ENCODE measurements at places on chromosomes 1 and 21.

DNA sequence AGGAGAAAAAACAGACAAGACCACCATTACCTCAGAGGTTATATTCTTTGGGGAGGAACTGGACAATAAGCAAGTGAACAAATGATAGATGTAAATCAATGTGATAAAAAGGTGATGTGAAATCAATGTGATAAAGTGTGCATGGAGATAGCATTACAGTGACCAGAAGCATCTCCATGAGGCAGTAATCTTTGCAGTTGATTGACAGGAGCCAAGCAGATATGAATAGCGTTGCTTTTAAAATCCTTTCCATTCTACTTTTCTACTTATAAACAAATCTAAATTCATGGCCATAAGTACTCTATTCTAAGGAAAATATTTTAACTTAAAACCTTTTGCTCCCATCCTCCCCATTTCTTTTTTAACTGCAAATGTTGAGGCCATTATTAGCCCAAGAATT, 2.8 kb upstream of the H3-3A start:
- no peak for ATAC-seq

DNA sequence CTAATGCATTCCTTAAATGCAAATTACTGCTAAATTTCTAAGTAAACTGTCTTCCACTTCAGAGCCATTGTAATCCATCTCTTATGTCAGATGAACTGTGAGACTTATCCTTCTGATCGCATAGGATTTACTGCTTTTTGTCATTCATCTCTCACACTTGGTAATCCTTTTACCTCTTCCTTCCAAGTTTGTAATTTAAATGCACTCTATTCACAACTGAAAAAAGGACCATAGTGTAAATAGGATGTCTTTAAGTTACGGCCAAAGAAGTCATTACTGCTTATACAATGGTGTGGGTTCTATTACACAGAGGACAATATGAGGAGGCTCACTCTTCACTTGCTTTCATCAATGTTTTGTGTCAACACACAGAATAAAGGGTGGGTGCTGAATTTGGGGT, 393.3 kb downstream of the PTBP2 start:
- ATAC-seq = no peak

DNA sequence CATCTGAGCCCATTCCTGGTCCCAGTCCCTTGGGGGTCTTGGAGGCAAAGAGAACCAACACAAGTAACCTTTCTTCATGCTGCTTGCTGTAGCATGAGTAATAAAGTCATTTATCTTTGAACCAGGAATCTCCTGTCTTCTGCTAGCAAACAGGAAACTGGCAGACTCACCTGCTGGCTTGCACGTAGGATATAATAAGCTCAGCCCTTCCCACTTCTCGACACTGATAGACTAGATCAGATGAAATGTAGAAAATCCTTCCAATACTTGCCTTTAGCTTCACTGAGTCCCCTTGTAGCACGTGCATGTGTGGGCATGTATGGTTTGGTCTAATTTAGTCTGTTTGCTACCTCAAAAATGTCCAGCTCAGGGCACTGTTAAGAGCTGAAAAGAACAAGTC, 6.5 kb upstream of the TFF2 start:
- no peak for ATAC-seq

DNA sequence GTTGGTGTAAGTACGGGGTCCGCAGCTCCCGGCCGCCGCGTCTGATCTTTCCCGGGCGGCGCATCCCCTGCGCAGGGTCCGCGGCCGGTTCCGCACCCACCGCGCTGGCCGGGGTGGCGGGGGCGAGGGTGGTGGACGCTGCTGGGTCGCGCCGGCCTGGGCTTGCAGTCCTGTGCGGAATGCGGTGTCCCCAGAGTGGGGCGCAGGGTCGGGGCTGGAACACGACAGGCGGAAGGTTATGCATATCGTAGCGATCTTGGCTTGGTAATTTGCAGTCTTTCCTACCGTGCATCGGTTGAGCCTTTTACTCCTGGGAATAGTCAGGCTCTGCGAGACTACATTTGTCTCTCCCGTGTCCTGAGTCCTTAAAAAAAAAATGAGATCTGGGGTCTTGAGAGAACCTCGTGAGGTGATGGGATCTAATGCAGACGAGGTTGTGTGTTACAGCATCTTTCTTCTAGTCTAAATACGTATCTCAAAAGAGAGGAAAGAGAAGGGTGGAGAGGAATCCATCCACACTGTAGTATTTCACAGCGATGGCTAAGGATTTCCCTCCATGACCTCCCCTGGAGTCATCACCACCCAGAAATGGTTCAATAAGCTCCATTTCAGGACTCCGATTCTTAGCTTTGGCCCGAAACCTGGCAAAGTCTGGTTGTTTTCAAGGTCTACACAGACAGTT, 572 bp downstream of the ATP1B1 start:
- ATAC-seq = no peak

DNA sequence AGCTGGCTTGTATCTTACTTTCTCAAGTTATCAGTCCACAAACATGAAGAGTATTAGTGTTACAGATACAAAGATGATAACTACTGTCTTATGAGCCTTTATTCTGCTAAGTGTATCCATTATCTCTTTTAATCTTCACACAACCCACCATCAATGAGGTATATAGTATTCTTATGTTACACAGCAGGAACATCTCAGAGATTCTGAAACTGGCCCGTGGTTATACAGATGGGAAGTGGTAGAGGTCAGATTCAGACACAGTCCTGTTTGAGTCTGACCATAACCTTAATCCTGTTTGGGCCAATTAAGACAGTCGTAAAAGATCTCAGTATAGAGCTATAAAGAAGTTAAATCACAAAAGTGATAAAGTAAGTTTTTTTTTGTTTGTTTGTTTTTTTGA, 5.1 kb upstream of the TMEM269 start:
- no peak for ATAC-seq

- ATAC-seq = no peak
Measured at GRCh38 chr1:173113015-173113741, 62.4 kb upstream of the TNFSF18 start.

- no peak for ATAC-seq
Measured at GRCh38 chr1:161771161-161771560, 5.0 kb downstream of the ATF6 start.

GRCh38 chr21:45105906-45106485, 31.6 kb downstream of the ADARB1 start:
- ATAC-seq = no peak

GRCh38 chr1:13549521-13549920, 34.1 kb upstream of the PDPN start:
- ATAC-seq = no peak

- ATAC-seq = no peak
Measured at GRCh38 chr21:25925936-25926335, 191.2 kb downstream of the GABPA start.

- no peak for ATAC-seq
Measured at GRCh38 chr1:89286549-89287180, 14.0 kb upstream of the GBP5 start.

DNA sequence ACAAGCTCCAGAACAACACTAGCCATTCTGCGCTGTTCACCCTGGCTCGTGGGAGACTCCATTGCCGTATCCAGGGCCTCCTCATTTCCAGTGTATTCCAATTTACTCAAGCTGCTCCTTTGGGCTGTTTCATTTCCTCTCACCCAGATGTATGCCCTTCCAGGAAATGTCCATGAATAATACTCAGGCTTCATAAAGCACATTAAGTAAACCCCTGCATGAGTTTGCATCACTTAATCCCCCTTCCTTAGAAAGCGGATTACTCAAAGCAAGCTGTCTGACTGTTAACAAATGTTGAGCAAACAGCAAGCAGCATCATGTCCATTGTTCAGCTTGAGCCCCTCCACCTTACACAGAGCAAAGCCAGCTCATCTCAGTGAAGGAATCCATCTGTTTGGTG, 403.6 kb upstream of the PBX1 start:
- peak; percentile 70 for ATAC-seq

GRCh38 chr21:36166705-36167104, 10.1 kb downstream of the DOP1B start:
- no peak for ATAC-seq

- ATAC-seq = no peak
Measured at GRCh38 chr1:201096977-201097856, 15.0 kb downstream of the CACNA1S start.

DNA sequence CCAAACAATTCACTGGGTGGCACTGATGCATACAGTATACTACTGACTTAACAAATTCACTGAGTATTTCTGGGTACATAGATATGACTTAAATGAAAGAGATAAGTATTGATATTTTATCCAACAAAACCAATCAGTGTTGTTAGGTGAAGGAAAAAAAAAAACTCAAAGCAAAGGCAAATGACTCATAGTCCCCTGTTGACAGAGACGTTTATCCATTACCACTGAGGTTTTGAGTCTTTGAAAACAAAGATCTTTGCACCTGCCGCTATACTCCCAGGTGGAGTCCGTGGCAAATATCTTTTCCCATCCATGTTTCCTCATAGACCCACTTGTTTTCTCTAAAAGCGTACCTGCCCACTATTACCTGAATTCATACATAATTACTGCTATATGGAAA, 18.4 kb downstream of the DYNLT5 start:
- ATAC-seq = no peak

- ATAC-seq = no peak
Measured at GRCh38 chr21:34730194-34730593, 61.4 kb downstream of the CLIC6 start.

DNA sequence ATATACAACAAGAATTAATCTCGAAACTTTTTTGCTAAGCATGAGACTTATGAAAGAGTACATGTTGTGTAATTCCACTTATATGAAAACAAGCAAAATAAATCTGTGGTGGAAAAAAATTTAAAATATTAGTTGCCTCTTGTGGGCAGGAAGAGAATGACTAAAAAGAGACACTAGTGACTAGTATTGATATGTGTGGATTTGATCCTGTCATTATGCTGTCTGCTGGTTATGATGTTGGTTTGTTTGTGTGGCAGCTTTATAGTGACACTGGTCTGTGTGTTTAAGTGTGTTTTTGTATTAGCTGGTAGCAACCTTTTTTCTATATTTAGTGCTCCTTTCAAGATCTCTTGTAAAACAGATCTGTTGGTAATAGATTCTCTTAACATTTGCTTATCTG, 267.8 kb upstream of the NRIP1 start:
- ATAC-seq = no peak

GRCh38 chr1:194774535-194774934, 1588.1 kb upstream of the B3GALT2 start:
- ATAC-seq = no peak

DNA sequence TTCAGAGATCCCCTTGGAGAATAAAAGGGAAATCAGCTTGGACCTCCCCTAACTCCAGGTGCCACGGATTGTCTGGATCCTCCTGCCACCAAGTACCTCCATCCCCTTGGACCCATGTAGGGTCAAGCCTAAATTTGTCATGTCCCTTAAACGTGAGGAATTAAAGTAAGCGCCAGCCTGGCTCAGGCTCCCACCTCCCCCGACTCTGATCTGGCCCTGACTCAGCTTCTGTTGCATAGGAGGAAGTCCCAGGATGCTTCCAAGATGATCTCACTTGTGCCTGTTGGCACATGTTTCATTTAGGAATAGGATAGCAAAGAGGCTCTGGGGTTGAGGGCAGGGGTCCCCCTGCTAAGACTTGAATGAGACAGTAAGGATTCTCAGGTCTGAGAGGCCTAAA, 231.9 kb upstream of the JUN start:
- peak; percentile 16 for ATAC-seq

DNA sequence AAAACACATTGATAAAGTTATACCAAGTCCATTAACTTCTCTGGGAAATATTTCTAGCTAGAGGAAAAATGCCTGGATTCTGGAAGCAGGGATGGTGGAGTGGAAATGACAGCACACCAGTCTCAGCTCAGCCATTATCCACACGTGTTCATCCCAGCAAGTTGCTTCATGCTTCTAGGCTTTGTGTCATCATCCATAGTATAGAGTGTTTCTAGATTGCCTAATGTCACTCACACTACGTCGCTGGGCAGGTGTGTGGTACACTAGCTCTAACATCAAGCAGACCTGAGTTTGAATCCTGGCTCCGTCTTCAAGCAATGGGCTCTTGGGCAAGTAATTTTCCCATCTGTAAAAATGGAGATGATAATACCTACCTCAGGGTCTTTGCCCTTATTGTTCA, 326.3 kb downstream of the PBX1 start:
- ATAC-seq = no peak

DNA sequence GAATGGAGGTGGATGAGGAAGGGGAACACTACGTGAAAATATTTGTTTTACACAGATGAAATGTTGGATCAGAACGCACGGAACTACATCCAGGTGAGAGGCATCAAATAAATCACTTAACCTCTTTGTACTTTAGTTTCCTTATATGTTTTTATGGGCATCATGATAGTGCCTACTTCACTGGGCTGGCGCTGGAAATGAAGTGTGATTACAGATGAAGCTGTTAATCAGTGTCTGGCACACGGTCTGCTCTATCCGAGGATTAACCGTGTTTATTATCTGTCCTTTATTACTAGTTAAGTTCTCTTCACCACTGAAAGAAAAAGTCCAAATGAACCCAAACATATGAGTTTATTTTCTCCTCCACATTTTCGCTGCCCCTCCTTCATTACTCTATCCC, 96.0 kb upstream of the TRABD2B start:
- ATAC-seq = no peak

DNA sequence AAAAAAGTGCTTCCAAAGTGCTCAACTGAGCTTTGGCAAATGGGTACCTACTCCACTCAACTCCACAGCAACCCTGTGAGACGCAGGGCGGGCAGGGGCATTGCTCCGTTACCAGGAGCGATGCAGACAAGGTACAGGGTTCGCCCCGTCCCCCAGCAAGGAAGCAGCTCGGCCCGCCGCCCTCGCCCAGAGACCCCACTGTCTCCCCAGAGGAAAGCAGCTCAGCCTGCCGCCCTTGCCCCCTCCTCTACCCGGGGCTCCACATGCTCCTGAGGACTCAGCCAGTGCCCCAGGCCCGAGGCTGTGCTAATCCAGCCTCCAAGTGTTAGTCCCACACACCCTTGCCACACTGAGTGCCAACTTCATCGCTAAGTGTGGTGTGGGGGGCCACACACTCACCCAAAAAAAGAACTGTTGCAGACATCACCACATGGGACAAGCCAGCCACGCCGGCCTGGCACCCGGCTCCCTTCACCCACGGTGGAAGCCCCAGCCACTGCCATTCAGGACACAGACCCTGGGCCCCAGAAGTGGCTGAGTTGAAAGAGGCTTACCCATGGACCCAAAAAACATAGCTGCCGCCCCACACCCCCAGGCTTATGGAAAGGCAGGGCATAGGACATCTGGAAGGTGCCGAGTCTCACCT, 26.3 kb downstream of the WDR4 start:
- no peak for ATAC-seq

DNA sequence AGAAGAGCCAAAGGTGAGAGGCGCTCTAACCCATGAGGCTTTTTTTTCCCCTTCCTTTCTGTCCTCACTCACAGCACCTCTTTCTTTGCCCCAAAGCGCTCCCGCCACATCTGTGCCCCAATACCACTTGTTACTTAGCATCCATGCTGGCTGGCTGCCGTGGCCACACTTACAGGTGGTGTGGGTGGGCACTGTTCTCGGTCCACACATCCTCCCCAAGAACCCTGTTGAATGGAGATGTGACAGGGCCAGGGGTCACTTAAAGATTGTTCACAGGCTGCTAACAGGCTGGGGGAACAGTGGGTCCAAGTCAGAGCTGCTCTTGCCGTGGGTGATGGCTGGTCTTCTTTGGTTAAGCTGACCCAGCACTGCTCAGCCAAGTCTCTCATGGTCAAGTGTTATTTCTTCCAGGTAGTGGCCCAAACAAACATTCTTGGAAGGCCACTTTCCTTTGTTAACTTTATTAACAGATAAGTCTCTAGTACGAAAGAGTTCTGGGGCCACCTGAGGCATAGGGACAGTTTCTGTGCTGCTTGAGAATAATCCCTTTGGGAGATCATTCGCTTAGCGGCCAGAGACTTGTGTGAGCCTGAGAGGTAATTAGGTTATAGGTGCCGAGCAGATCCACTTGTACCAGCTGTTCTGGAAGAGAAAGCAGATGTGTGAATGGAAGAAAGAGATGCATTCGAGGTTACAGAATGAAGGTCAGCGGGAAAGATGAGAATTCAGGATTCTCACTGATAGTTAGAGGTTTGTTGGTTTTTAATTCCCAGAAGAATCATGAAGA, 62.6 kb upstream of the IRF2BP2 start:
- ATAC-seq = no peak

Measured in motor neuron (in vitro differentiated cells).